ENCODE measurements at places on chromosomes 4 and X.
A peak's percentile ranks its signal among the peaks of the same experiment; 100 is the strongest.

DNA sequence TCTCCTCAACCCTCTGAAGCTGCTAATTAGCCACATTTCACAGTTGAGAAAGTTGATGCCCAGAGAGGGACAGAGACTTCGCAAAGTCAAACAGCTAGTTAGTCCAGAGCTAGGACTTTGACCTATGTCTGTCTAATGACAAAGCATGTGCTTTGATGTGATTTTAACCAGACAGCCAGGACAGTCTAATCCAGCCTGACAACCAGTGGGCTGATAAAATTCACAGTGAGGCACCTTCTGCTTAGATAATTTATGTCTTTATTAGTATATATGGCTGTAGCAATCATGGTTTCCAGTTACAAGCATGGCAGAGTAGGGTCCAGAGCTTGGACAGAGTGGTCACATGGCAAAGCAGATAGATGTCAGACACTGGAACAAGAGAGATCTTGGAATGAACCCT lies 133.6 kb upstream of the C1QTNF7 start:
- no peak for DNase-seq

- no peak for DNase-seq
Observed at GRCh38 chr4:156790866-156791265, 180.7 kb downstream of the PDGFC start.

DNA sequence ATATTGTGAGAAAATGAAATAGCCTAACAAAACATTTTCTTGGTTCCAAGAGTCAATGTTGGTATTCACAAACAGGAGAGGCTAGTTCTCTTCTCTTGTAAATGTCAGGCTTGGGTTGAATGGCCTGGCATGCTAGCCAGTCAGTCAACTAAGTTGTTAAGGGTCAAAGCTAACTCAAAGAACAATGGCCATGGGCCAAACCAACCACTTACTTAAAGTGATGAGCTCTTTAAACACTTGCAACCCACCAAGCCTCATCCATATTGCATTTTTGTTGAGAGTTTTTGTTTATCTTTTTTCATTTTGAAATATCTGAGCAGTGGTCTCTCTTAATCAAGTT lies 394.5 kb downstream of the RAB28 start:
- no peak for DNase-seq

- peak; percentile 70 for DNase-seq
Observed at GRCh38 chr4:17324386-17324830, 187.5 kb downstream of the QDPR start.

- no peak for DNase-seq
Observed at GRCh38 chr4:6881908-6882307, 27.7 kb upstream of the TBC1D14 start.

DNA sequence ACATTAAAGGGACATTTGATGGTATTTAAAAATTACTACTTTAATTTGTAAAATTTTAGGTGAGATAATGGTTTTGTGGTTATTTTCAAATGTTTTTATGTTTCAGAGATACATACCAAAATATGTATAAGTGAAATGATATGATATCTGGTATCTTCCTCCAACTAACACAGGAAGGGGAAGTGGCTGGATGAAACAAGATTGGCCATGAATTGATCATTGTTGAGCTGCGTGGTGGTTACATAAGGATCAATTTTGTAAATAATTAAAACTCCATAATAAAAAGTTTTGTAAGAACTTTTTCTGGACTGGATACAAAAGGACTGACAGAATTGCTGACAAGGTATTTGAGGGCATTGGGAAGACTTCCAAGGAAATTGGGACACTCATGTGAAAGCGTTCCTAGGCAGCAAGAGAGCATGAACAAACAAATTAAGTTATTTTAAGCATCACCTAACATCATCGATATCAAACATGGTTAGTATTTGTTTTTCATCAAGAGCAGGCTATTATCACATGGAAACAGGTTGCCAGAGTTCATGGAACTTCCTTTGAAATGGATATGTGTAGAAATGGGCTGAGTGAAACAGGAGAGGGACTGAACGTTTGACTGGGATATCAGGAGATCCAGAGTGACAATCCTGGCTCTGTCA lies 4.4 kb upstream of the PGM2 start:
- DNase-seq, result no peak

DNA sequence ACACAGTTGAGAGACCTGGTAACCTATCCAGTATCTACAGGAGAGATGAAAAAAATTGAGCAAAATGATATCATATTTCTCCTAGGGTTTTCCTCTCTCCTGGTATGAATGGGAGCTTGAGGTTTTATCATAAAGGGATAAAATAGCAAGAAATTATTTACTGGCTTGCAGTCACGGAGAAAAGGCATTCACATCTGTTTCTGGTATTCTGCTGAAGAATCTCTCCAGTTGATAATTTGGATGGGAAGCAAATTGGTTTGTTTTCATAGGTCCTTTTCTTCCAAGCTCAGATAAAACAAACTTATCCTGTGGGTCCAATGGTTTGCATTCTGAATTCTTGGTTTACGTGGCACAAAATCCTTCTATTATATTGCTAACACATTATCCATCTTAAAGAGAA lies 83.1 kb upstream of the GYPA start:
- DNase-seq, result no peak

GRCh38 chr4:72900952-72901351 lies 168.6 kb downstream of the COX18 start:
- no peak for DNase-seq

DNA sequence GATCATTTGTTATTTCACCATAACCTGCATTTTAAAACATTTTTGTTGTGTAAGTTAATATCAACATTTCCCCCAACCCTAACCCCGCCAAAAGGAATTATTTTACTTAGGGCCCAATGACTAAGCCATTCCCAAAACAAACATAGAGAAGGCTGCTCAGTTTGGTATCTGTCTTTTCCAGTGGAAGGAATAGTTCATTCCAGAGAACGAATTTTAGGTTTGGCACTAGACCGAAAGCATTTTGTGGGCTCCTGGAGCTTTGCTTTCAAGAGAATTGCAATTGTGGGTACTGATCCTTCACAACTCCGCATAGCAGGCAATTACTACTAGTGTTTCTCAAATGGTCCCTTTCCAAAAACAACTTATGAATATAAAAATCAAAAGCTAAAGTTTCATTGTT lies 226.7 kb upstream of the MAD2L1 start:
- no peak for DNase-seq

DNA sequence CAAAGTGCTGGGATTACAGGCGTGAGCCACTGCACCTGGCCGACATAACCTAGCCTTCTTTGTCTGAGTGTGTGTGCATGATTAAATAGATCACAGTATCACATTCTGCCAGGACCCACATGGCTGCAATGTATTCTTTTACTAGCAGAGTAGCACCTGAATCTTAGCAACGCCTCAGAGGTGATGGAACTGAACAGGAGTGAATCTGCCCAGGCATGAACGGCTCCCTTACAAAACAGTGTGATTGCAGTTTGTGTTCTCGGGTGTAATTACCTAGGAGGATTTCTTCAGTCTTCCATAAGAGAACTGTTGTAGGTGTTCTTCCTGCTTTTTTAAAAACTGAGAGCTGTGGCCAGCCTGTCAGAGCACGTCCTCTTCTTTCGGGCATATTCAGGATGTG lies 122.7 kb upstream of the STS start:
- no peak for DNase-seq

DNA sequence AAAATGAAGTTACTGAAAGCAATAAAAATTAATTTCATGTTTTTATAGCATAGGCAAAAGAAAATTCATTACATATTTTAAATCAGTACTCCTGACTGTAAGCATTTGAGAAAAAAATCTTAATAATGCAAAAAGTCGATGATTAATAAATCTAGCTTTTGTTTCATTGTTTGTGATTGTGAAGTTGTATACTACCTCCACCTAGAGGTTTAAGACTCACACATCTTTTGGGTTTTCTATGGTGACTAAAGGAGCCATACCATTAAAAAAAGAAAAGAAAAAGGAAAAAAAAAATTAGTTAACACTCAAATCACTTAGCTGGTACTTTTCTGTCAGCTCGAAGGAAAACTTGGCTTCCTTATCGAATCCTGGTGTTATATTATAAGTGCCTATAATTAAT lies 2.0 kb downstream of the GABRA2 start:
- no peak for DNase-seq

GRCh38 chr4:88102026-88102425 lies 56.4 kb downstream of the ABCG2 start:
- no peak for DNase-seq

GRCh38 chr4:140109737-140110136 lies 44.2 kb downstream of the MAML3 start:
- DNase-seq, result no peak

- no peak for DNase-seq
Observed at GRCh38 chrX:9280831-9281230, 184.0 kb upstream of the TBL1X start.

- no peak for DNase-seq
Observed at GRCh38 chr4:47933840-47934239, 19.5 kb upstream of the NFXL1 start.

Measured in activated CD4-positive, alpha-beta T cell treated with anti-CD3 and anti-CD28 coated beads for 4 hours (primary cell).